ENCODE measurements at places on chromosomes 4 and X. TPM values are rescaled to one million over a fixed set of nuclear protein-coding genes. Genes with fewer than 3 reads are reported as not detected.

The ZNF827 gene
- polyA plus RNA-seq: 11.2 TPM

The XPNPEP2 gene
- not detected for polyA plus RNA-seq

The NPY1R gene
- 19.8 TPM for polyA plus RNA-seq

The SLC10A6 gene
- polyA plus RNA-seq: not detected

The EGF gene
- polyA plus RNA-seq: not detected

The S100P gene
- not detected for polyA plus RNA-seq

The CCDC120 gene
- 3.1 TPM for polyA plus RNA-seq

The PRRG1 gene
- 9.1 TPM for polyA plus RNA-seq

The FGG gene
- not detected for polyA plus RNA-seq

The GLUD2 gene
- polyA plus RNA-seq: 0.35 TPM

The TDO2 gene
- polyA plus RNA-seq: not detected

The FGFBP2 gene
- polyA plus RNA-seq: not detected

The TIGD4 gene
- 3.3 TPM for polyA plus RNA-seq

The VCX3B gene
- polyA plus RNA-seq: not detected

The NUP62CL gene
- 3.4 TPM for polyA plus RNA-seq

The IL2 gene
- polyA plus RNA-seq: not detected

The FOXR2 gene
- polyA plus RNA-seq: not detected

The EVC gene
- polyA plus RNA-seq: 0.48 TPM

The STATH gene
- polyA plus RNA-seq: not detected

The PRPS2 gene
- polyA plus RNA-seq: 4.5 TPM

The NDST3 gene
- polyA plus RNA-seq: 4.0 TPM

The AMOT gene
- polyA plus RNA-seq: 6.3 TPM
